ENCODE measurements at places on chromosomes 4 and X. TPM values are rescaled to one million over a fixed set of nuclear protein-coding genes. Genes with fewer than 3 reads are reported as not detected.

GRIA3 gene
- total RNA-seq = 0.80 TPM

NAA11 gene
- not detected for total RNA-seq

NPY5R gene
- 0.12 TPM for total RNA-seq

OTUD6A gene
- total RNA-seq = not detected

RBMXL3 gene
- not detected for total RNA-seq

SRPX2 gene
- total RNA-seq = 29.5 TPM

GBA3 gene
- 0.63 TPM for total RNA-seq

TLR6 gene
- 0.22 TPM for total RNA-seq

NUDT10 gene
- total RNA-seq = 3.2 TPM

MID1IP1 gene
- 75.6 TPM for total RNA-seq

ASB5 gene
- not detected for total RNA-seq

CLTRN gene
- total RNA-seq = 3.3 TPM

IL2RG gene
- not detected for total RNA-seq

- no peak for DNase-seq
Observed at GRCh38 chr4:168449719-168450452, 30.4 kb downstream of the DDX60L start.

GRCh38 chrX:141320801-141321200 is 78.5 kb upstream of the SPANXC start:
- DNase-seq = no peak

GRCh38 chr4:100576570-100576969 is 58.7 kb upstream of the EMCN start:
- DNase-seq = no peak

DNA sequence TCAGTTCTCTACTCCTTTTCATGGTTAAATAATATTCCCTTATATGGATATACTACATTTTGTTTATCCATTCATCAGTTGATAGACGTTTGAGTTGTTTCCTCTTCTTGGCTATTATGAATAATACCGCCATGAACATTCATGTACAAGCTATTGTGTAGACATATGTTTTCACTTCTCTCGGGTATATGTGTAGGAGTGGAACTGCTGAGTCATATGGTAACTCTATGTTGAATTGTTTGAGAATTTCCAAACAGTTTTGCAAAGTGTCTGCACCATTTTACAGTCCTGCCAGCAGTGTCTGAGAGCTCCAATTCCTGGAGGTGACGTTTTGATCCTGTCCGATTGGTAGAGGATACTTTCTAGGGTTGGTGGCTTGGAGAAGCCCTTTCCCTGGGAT is 23.6 kb downstream of the PLAC1 start:
- DNase-seq = no peak

GRCh38 chr4:86895692-86896488 is 3.7 kb upstream of the C4orf36 start:
- peak; percentile 44 for DNase-seq

DNA sequence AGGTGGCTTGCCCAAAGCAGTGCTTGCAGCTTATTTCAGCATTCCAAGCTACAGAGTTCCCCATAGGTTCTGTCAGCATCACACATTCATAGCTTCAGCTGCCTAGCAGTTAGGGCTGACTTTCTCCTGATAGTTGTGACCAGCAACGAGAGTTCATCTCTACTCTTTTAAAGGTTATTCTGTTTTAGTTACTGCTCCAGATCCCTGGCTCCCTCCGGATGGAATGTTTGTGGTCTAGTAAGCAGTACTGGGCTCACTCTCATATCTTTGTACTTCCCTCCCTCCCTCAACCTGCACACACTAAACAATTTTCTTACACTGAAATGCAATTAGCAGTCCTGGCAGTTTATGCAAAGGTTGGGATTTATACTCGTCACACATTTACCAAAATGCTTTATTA is 43.9 kb downstream of the PTTG2 start:
- no peak for DNase-seq

- DNase-seq = no peak
Observed at GRCh38 chr4:153571006-153571545, 104.9 kb downstream of the TMEM131L start.

GRCh38 chr4:61427099-61427817 is 227.1 kb downstream of the ADGRL3 start:
- no peak for DNase-seq

- no peak for DNase-seq
Observed at GRCh38 chr4:144872508-144873225, 225.3 kb downstream of the ANAPC10 start.

DNA sequence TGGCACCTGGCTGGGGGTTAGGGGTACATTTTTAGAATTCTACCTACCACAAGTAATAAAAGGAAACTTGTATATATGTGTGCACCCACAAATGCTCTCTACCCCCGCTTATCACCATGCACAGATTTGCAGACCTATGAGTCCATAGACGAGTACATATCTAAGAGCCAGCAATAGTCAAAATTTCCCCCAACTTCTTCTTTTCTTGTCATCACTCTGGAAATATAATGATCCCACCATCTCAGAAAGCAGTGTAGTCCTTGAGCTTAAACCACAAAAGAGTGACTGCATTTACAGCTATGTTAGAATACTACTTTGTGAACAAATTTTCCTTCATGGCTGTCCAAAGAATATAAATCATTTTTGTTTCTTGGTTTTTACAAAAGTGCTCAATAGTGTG is 66.1 kb downstream of the LHFPL1 start:
- DNase-seq = no peak

- no peak for DNase-seq
Observed at GRCh38 chr4:81031796-81032551, 1.5 kb downstream of the BMP3 start.

DNA sequence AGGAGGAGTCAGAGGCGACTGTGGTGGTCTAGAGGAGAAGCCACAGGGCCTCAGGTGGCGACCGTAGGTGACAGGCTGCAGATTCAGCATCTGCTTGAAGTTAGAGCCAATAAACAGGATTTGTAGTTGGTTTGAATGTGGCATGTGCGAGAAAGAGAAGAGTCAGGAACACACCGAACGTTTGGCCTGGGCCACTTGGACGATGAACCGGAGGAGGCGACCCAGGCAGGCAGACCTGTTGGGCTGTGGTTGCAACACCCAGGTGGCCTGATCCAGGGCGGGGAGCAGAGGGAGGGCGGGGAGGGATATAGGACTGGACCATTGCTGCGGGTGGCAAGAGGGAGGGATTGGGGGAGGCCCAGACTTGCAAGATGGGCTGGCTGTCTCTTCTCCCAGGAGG is 10.0 kb upstream of the PSAPL1 start:
- DNase-seq = no peak

DNA sequence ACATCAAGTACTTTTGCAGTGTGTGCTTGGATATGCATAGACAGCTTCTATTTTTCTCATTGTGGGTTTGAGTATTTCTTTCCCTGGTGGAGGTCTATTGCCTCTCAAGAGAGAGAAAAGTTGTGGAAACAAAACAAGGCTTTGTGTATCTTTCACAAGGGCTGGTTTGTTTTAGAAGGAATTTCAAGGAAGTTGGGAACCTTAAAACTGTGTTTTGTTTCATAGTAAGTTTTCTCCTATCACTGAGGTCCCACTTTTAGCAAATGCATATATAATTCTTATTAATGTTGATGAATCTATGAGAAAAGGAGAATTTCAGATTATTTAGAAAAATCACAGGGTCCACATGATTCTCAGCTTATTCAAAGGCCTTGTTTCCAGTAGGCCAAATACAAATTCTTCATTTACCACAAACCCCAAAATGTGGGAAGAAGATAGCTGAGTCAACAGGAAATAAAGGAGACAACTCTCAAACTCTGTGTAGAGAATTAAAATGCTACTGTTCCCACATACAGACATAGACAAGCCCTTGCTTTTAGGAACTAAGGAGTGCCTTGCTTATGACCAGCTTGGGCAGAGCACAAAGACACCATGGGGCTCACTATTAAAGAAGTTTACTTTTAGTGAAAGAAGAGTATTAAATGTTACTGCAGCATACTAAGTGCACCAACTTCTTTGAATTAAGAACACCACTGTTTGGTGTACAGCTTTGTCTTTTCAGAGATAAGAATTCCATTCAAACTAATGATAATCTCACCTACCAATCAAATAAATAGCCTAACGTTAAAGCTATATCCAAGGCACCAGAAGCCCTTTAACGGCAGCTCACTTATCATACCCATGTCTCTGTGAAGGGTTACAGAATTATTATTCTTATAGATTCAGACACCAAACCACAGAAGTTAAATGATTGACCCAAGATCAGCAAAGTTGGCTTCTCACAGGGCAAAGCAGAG is 177.4 kb upstream of the LEF1 start:
- DNase-seq = no peak

DNA sequence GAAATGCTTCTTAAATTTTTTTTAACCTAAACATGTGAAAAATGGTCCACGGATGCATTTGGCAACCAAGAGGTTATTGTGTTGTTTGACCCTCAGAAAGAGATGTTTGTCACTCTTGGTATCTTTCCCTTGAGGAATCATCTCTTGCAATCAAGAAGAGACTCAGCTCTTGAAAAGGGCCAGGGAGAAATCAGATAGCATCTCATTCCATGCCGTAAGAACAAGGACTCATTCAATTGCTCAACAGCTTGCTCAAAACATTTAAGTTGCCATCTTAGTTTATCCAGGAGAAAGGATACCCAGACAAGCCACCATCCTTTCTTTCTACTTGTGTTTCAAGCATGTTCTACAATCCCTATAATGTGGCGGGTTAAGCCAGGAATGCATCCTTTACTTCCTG is 209.5 kb upstream of the LNX1 start:
- no peak for DNase-seq

- no peak for DNase-seq
Observed at GRCh38 chrX:49921109-49921508, 1.3 kb upstream of the CLCN5 start.

DNA sequence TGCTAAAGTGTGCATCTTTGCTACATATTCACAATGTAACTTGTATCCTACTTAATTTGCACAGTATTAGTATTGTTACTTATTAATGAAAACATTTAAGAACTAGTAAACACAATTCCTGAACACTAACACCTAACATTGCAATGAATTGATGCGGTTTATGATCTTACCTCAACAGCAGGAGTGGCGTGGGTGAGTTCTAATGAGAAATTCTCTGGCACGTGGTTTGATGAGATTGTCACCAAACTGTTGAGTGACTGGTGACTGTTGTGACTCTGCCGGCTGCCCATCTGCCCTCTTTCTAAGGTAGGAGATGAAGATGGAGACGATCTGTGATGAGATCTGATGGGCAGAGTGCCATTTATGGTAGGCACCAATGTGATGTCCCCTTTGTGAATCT is 2.9 kb downstream of the PCDH18 start:
- DNase-seq = no peak

- DNase-seq = no peak
Observed at GRCh38 chr4:85672959-85673358, 198.0 kb downstream of the ARHGAP24 start.

- DNase-seq = no peak
Observed at GRCh38 chrX:39974270-39974669, 123.5 kb downstream of the BCOR start.

- DNase-seq = no peak
Observed at GRCh38 chrX:15033917-15034316, 160.7 kb downstream of the MOSPD2 start.

DNA sequence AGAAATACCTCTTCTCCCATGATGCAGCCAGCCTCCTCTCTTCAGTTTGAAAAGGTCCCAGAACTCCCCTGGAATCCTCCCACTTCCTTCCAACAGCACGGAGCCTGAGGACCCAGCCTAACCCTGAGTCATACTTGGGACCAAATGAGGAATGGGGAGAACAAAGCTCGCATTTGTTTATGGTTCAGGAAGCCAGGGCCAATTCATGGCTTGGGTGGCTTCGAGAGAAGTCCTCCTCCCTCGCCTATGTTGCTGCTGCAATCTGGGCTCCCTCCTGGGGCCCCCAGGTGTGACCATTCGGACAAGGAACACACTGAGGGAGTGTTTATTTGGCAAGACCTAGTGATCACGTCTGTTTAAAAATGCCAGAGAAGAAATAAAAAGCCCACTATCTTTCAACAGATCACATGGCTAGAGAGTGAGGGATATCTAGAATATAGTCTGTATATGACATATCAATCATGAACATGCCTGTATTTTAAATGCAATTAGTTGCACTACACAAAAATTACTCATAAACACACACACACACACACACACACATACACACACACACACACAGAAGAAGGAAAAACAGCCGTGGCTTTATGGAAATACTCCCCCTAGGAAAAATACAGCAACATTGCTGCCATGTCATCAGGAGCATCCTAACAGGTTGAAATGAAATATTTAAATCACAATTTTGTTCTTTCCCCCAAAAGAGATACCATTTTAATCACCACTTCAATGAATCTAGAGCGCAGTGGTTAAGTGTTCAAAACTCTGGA is 155.7 kb upstream of the MAP3K15 start:
- peak; percentile 36 for DNase-seq

DNA sequence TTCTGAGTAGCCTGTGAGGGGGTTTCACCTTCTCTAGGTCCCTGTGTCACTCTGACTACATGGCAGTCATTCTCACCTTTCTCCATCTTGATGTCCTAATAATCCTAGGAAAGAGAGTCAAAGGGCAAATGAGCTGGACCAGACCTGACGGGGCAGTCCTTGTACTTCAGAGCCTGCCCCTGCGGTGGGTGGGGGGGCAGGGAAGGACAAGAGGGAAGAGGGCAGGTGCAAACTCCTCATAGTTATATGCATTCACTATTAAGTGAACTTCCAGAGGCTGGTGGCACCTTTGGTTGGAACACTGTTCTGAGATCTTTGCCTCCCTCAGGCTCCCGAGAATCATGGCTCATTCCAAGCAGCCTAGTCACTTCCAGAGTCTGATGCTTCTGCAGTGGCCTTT is at the start of gene AWAT1:
AWAT1 (plus strand) TSS at position 301 of the 400 bp plus-strand sequence; CDS start at position 342, 41 bp downstream.
- DNase-seq = no peak

GRCh38 chr4:142406499-142406835 is 439.6 kb downstream of the INPP4B start:
- DNase-seq = no peak

DNA sequence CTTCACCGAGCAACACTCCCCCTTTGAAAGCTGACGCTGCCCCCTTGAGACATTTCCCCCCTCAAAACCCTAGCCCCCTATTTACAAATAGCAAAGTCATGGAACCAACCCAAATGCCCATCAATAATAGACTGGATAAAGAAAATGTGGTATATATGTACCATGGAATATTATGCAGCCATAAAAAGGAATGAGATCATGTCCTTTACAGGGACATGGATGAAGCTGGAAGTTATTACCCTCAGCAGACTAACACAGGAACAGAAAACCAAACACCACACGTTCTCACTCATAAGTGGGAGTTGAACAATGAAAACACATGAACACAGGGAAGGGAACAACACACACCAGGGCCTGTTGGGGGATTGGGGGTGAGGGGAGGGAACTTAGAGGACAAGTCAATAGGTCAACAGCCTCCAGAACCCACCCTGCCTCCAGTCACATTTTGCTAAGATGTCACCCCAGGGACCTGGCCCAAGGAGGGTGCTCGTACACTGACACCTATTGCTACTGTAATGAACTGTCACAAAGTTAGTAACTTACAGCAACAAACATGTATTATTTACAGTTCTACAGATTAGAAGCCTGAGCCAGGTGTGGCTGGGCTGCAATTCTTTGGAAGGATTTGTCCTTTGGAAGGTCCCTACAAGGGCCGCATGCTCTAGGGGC is 20.6 kb downstream of the SCD5 start:
- no peak for DNase-seq

- no peak for DNase-seq
Observed at GRCh38 chr4:139316733-139317132, 14.5 kb upstream of the NDUFC1 start.

- no peak for DNase-seq
Observed at GRCh38 chr4:185654311-185654710, 119.0 kb upstream of the PDLIM3 start.

GRCh38 chrX:817759-818300 is 187.2 kb downstream of the SHOX start:
- DNase-seq = no peak

Data from epithelial cell of proximal tubule (primary cell).